ENCODE measurements at places on chromosomes 4 and X.
A peak's percentile ranks its signal among the peaks of the same experiment; 100 is the strongest.

DNA sequence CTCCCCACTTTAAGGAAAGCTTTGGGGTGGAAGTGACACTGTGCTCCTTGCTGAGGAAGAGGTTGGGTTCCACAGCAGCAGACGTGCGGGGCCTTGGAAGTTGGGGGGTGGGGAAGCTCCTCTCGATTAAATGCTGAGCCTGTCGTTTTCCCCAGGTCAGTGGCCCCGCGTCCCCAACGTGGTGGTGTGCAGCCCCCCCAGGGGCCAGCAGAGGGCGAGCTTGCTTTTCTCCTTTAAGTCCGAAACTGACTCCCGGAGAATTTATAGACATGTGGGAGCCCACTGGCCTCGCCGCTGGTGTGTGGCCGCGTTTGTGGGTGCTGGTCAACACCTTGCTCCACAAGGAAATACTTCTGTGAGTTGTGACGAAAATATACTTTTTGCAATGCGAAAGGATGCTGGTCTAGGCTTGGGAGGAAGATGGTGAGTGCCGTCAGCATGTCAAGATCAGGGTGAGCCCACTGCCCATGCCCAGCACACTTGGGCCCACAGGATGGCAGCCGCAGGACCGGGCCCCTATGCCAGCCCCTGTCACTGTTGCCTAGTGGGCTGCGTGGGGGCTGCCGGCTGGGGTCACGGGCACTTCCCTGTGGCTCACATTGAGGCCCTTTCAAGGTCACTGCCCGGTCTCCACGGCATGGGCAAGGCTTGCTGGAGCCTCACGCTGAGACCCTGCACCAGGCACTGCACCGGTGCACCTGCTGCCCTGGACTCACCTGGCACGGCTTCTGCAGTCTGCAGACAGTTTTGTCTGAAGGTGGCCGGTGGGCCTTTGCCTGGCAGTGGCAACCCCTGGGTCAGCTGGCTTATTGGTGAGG is 9.4 kb downstream of the UVSSA start:
- peak; percentile 45 for DNase-seq

DNA sequence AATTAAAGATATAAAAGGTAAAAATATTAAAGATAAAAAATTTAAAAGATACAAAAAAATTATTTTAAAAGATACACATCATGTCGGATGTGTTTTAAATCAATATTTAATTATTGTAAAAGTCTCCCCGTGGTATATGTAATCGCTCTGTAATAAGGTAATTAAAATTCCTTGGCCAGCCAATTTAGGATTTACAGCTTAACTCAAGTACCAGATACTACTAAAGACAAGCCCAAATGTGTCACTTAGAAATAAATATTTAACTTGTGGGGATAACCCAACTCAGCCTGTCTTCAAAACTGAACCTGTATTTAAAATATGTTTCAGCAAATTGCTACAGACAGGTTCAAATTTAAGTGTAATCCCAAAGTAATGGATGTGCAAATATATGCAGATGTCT is 56.0 kb downstream of the GPR82 start:
- DNase-seq = no peak

GRCh38 chr4:183118141-183118540 is 19.1 kb downstream of the WWC2 start:
- no peak for DNase-seq

GRCh38 chrX:15465347-15465746 is 27.8 kb downstream of the PIR start:
- DNase-seq = no peak

- DNase-seq = peak; percentile 8
These were observed 47.8 kb downstream of the MAP7D3 start for GRCh38 chrX:136203438-136203837.

DNA sequence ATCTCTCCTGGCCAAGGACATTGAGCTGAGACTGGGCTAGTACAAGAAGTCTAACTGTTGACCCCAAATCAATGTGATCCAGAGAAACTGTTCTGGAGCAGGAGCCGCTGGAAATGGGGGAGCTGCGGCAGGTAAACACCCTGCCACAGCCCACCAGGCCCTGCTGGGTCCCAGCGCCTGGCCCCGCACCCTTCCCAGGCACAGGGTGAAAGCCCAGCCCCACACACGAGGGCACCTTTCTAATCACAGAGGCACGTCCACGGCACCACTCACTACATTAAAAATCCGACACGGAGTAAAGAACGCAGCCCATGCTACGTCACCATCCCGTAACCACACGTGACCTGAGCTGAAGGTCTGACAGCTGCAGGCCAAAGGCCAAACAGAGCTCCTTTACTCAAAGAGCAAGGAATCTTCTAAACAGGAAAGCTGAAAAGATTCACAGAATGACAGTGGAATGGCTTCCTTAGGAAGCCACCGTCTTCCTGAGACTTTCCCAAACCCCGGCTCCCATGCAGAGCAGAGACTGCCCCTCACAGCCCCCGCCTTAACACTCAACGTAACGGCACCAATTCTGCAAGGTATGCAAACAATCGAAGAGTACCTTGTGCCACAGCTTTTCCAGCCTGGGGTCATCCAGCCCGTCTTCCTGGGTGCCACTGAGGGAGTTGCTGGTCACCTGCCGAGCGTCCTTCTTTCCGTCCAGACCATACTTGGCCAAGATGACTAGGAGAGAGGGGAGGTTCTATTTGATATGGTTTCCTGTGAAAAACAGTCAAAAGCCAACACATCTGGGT is 12.6 kb downstream of the LRPAP1 start:
- DNase-seq = no peak

- no peak for DNase-seq
These were observed 8.3 kb downstream of the GPRIN3 start for GRCh38 chr4:89299153-89299791.

DNA sequence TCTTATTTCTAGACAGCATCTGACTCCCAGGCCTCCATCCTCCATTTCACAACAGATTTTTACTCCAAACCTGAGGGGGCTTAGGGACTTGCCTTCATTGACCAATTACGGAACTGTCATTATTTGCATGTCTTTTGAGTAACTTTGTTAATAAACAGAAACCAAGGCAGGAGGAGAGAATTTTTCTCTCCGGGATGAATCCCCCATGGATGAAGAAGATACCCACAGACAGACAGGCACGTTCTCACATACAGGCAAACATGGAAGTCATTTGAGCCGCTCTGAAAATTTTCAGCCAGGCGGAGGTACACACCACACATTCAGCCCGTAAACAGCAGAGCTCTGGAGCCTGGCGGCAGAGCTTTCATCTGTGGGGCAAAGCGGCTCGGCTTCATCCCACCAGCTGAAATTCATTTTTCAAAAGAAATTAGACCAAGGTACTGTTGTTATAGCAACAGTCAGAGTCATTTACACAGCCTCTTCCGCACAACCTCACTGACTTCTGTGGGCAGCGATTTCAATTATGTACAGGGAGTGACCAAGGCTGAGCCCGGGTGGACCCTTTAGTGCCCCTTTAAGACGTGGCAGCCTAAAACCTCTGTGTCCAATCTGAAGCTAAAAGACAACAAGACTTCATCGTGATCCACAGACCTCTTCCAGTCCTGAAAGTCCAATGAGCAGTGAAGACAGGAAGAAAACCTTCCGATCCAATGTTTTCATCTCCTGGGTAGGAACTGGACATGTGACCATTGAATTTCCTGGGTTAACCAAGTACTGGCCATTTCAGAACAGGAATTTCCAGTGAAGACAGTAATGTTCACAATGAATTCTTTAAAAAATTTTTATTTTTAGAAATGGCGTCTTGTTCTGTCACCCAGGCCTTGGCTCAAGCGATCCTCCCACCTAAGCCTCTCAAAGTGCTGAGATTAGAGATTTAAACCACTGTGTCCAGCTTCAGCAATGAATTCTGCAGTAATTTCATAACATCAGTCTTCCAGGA is 237.0 kb downstream of the MGST2 start:
- no peak for DNase-seq

- DNase-seq = peak; percentile 0
These were observed at the start of gene APLN for GRCh38 chrX:129654652-129655546. TSS of gene APLN (minus strand) at chrX:129654956. CDS start at chrX:129654630, 326 bp downstream.

- DNase-seq = no peak
These were observed 23.1 kb upstream of the PLK4 start for GRCh38 chr4:127857641-127858040.

DNA sequence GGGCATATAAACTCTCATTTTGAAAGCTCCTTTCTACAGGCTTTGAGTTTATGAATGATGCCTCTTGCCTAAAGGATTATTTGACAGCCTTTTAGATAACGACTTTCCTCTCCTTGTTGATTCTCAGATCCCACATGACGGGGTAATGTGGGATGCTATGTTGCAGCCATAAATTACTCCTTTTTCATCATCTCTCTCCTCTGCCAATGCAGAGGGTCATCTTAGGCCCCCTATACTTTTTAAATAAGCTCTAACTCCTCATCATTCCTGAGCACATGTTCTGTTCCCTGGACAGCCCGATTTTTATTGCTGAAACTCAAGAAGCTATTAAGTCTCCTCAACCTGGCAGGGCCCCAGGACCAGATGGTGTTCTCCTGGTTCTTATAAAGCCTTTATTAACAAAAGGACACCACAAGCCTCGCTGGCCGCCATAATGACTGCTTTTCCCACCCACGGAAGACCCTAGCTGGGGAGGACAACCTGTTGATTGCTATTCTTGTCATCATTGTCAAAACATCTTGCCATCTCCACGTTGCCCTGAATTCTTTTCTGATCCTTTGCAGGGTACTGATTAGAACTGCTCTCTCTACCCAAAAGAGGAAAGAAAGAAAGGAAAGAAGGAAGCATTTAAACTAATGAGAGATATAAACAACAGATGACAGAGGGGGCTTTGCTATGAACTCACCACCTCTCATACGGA is 150.7 kb downstream of the DHX15 start:
- DNase-seq = no peak

DNA sequence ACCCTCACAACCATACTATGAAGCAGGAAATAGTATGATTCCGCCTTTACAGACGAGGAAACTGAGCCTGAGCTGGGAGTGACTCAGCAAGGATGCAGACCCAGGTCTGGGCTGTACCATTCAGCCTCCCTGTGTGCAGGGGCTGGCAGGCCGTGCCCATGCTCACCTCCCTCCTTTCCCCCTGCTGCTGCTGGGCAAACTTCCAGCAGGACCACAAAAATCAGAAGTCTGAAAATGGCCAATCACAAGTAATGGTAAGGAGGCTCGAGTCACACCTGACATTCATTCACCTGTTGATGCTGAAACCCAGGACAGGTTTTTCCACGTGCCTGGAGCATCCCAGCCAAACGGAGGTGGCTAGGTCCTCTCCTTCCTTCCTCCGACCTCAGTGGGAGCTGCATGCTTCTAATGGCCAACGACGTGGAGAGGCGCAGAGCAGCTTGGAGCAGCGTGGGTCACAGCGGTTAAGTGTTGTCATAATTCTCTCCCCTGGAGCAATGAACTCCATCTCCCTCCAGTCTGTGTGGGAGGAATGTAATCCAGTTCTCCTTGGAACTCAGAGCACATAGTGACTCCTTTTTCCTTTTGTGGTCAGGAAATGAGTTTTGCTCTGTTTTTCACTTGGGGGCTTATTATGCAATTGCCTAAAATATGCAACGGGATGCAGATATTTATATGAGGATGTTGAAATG is 371.7 kb downstream of the BCOR start:
- DNase-seq = no peak

DNA sequence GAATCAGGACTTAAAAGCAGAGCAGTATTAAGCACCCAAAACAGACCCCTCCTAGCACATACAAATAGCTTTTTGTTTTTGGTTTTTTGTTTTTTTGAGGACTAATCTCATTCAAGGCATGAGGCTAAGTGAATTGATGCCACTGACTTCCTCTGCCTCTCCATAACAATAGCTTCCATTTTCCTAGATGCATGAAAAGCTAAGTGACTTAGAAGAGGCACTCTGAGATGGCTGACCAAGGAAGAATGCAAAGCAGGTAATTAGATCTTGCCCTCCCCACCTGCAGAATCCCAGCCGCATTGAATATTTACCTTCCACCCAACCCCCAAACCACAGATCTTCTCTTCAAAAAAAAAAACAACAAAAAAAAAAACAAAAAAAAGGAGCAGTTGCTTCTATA is 7.4 kb upstream of the KDR start:
- DNase-seq = no peak

- no peak for DNase-seq
These were observed 242.5 kb upstream of the PUDP start for GRCh38 chrX:7390441-7390840.

DNA sequence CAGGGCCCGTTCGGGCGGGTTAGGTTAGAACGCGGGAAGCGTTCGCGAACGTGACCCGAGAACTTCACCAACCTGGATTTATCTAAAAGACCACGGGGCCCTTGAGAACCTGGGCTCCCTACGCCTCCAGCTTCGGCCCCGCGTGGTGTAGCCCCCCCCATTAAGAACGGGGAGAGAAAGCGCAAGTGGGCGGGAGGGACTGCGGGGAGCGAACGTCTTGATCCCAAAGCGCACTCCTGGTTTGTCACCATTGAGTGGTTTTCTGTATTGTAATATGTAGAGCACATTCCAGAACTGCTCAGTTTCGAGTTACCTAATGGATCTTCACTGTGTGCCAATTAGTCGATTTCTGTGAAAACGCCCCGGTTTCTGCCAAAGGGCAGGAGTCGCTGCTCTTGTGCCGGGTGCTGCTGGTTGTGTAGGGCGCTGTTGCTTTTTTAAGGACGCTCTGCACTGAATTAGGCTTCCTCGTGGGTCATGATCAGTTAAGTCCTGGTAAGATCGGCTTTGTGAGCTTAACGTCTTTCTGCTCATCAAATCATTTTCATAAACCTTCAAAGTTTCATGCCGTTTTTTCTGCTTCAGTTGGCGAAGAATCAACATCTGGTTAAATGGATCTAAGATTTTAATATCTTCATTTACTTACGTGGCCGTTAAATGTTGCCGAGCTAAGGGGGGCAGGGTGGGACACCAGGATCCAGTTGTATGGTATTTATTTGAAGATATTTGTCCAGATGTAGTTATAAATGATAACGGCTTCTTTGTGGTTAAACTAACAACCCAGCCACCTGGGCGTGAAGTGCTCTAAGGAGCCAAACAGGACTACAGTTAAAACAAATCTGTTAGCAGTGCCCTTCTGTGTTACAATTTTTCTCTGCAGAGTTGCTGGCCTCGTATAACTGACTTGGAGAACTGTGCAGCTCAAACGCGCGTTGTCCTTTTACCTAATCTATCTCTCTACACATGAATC is 809 bp downstream of the MND1 start:
- peak; percentile 61 for DNase-seq

DNA sequence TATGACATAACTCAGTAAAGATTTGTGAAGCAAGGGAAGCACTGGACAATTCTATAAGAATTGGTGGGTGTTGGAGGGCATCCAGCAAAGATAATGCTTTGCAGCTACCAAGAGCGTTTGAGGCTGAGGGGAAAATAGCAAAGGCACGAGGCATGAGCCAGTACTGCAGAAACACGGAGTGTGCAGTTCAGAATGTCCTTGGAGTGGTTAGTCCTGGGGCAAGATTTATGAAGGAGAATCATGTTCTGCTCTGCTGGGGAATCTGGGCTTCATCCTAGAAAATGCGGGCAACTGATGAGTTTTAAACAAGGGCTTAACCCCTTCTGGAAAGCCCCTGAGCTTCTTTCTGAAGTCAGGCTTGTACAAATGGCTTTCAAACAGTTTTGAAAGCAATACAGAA is 452.5 kb downstream of the IL15 start:
- no peak for DNase-seq
